ENCODE measurements at places on chromosomes 2 and 18. TPM values are rescaled to one million over a fixed set of nuclear protein-coding genes. Genes with fewer than 3 reads are reported as not detected.

- DNase-seq = no peak
These were observed 287.4 kb upstream of the TCF4 start for GRCh38 chr18:55875371-55875901.

DNA sequence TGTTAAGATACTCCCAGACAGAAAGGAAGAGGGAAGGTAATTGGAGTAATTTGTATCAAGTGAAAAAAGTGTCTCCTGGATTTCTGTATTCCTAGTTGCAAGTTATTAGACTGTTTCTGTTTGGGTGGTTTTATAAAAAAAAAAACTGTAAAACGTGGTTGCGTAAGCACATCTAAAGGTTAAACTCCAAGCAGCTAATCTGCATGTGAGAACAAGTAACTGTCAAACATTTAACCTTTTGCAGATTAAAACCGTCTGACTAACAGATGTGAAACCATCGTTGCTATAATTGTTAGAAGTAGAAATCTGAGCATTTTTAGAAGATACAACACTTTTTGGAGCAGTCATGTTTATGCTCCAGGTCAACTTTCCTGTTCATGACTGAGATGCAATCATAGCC, 72.3 kb downstream of the AFF3 start:
- no peak for DNase-seq

DNA sequence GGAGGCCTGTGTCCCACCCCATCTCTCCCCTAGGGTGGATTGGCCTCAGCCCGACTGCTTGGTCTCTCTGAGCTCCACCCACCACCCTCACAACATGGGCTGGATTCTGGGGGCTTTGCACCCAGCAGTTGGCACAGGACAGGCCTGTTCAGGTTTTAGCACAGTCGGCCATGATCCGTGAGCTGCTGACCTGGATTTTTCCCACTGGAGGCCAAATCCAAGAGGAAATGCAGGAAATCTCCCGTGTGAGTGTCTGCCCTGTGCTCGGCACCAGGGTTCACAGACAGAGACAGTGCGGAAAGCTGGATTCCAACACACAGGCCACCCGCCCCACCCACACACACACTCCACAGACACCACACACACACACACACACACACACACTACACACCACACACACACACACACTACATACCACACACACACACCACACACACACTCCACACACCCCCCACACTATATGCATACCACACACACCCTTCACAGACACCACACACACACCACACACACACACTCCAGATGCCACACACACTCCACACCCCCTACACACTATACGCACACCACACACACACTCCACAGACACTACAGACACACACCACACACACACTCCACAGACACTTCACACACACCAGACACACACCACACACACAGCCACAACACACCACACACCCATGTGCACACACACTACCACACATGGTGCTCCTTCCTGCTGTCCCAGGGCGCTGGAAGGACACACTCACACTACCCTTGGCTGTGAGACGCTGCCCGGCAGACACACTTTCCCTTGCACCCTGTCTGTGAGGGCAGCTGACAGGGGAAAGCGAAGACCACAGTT, 14.1 kb downstream of the MBP start:
- DNase-seq = no peak

DNA sequence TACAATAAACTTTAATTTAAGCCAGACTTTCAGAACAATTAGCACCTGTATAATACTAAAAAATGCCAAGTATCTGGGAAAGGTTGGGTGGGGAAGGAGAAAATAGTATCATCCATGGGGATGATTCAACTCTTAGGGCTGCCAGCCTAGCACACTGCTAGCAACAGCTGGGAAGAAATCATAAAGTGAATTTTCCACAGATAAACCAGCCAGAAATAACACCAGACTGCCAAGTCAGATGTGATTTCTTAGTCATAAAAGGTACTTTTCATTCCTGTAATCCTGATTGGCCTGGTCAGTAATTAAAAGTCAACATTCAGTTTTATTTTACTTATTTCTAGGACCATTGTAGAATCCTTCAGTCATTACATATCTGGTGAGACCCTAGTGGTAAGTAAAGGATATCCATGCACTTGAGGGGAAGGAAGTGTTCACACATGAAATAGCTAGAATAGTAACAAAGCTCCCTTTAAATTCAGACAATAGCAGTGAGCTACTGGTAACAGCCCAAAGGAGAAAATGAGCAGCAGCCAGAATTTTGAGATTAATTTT, 59.4 kb downstream of the LIMS1 start:
- DNase-seq = no peak

- no peak for DNase-seq
These were observed 981.0 kb upstream of the CDH2 start for GRCh38 chr18:29157905-29158304.

DNA sequence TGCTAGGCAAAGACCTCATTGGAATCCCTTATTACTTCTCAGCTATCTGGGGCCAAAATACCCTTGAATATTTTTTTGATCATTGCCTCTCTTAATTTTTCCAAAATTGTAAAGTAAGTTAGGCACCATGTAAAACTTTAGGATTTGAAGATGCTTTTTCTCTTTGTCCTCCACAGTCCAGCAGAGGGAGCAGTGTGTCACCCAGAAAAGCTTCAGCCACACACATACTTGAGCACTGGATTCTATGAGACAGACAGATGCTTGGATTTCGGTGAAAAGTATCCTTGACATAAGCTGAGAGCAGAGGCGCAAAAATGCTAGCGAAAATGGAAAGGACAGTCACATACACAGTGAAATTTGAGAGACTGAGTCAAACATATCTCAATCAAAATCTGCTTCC, 74.7 kb upstream of the KCNJ3 start:
- DNase-seq = peak; percentile 72

The AGBL5 gene
- 64.1 TPM for total RNA-seq

The NETO1 gene
- 12.1 TPM for total RNA-seq

The ANKRD62 gene
- total RNA-seq = not detected
